ENCODE measurements at places on chromosomes 16 and 17. TPM values are rescaled to one million over a fixed set of nuclear protein-coding genes. Genes with fewer than 3 reads are reported as not detected.

GRCh38 chr17:68352041-68352440 is 60.7 kb downstream of the ARSG start:
- H3K4me3 ChIP-seq = no peak overlapping the region
- H3K4me1 ChIP-seq = peaks cover 9% of the 10 kb centered on the region
- DNase-seq = no peak

- no peak overlapping the region for H3K4me3 ChIP-seq
- H3K4me1 ChIP-seq = peaks cover 11% of the 10 kb centered on the region
- no peak overlapping the region for H3K27ac ChIP-seq
- no peak for DNase-seq
- no peaks in the 10 kb centered on the region for H3K27me3 ChIP-seq
Observed at GRCh38 chr17:79137789-79138165, 63.2 kb downstream of the ENGASE start.

GRCh38 chr16:75621170-75621477 is 2.0 kb downstream of the ADAT1 start:
- H3K27ac ChIP-seq = no peak overlapping the region
- H3K36me3 ChIP-seq = peaks cover 6% of the 10 kb centered on the region
- H3K27me3 ChIP-seq = no peaks in the 10 kb centered on the region
- no peak for DNase-seq
- H3K4me1 ChIP-seq = peaks cover 7% of the 10 kb centered on the region
- no peak overlapping the region for H3K4me3 ChIP-seq

- H3K4me3 ChIP-seq = no peak overlapping the region
- no peak overlapping the region for H3K27ac ChIP-seq
- no peak for DNase-seq
Observed at GRCh38 chr16:69595127-69596036, 29.6 kb downstream of the NFAT5 start.

DNA sequence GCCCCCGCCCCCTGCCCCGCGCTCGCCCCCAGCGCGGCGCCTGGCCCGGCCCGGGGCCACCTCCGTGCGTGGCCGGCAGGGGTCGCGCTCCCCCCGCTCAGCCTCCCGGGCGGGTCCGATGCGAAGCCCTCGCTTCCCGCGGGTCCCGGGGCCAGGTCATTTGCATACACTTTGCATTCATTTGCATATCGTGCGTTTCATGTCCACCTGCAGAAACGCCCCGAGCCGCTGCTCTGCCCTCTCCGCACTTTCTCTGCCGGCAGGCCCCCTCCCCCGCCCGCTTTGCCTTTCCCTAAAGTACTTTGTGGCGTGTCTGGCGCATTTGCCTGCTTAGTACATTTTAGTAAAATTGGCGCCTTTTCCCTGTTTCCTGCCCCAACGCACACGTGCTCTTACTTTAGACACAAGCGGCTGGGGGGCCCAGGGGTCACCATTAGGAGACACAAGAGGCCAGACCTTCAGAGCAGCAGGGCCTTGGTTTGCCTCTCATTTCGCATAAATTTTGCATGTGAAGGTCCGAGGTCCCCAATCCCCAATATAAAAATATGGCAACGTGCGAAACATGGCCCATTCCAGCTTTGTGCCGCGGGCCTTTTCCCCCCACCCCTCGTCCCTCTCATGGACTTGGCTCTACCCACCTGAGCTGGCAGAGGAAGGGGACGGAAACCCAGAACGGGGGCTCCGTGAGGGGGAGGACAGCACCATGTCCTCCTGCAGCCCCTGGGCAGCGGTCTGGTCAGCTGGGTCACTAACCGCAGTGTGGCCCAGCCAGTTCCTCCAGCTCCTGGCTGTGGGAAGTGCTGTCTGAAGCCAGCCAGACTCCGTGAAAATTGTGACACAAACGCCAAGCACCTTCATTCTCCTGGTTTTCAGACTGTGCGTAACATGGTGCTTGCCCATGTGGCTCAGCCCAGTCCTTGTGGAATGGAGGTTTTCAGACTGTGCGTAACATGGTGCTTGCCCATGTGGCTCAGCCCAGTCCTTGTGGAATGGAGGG is 34.8 kb downstream of the CBFA2T3 start:
- no peak for DNase-seq
- no peak overlapping the region for H3K27ac ChIP-seq
- H3K36me3 ChIP-seq = no peaks in the 10 kb centered on the region
- peaks cover 42% of the 10 kb centered on the region for H3K4me1 ChIP-seq
- H3K4me3 ChIP-seq = peak overlapping the region; percentile 64
- peaks cover 19% of the 10 kb centered on the region for H3K27me3 ChIP-seq

CAMTA2 gene
- total RNA-seq = 6.9 TPM

Data from esophagus squamous epithelium (tissue), 5 donors.